ENCODE measurements at places on chromosomes 4 and X. TPM values are rescaled to one million over a fixed set of nuclear protein-coding genes. Genes with fewer than 3 reads are reported as not detected.

Gene NDNF
- 1.1 TPM for total RNA-seq

Gene EVC
- total RNA-seq, result 29.2 TPM

Gene SOX3
- not detected for total RNA-seq

Gene LNX1
- 3.9 TPM for total RNA-seq

Gene UGT2B7
- total RNA-seq, result not detected

Measured in pericardium fibroblast (primary cell).